Left ventricle myocardium superior (tissue), 1 donor: ENCODE measurements at places on chromosomes 2 and 18. TPM values are rescaled to one million over a fixed set of nuclear protein-coding genes. Genes with fewer than 3 reads are reported as not detected.

GRCh38 chr2:134320930-134321329 is 67.1 kb downstream of the MGAT5 start:
- no peak for DNase-seq

The SERPINB13 gene
- total RNA-seq, result not detected

DNA sequence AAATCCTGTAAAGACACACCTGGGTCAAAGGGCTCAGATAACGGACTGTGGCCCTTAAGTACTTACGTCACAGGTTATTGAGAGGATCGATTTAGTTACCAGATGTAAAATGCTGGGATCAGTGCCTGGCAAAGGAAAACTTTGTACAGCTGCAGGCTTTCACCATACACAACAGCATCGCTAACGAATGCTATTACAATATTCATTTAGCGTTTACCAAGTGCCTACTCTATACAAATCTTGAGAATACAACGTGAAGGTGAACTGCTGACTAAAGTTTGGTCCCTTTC is 619 bp upstream of the MSH6 start:
- no peak for DNase-seq

The FTCDNL1 gene
- total RNA-seq, result 2.0 TPM

GRCh38 chr18:5853253-5853652 is 42.1 kb downstream of the TMEM200C start:
- DNase-seq, result no peak

DNA sequence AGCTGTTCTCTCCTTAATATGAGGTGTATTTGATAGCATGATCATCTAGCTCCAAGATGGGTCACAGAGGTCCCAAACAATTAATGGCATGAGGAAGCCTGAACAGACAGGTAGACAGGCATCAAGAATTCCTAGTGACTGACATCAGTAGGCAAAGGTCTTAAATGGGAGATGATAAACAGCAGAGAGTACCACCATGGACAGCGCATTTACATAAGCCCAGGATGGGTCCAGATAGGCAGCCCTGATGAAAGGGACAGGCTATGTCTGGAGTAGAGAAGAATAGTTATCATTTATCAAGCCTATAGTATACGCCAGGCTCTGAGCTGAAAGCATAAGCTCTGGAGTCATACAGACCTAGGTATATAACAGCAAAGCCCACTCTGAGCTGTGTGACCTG is 434.7 kb upstream of the SETBP1 start:
- no peak for DNase-seq

GRCh38 chr2:219448099-219448775 is 13.6 kb downstream of the SPEG start:
- DNase-seq, result no peak
